Fibroblast of pulmonary artery (primary cell): ENCODE measurements at places on chromosomes 2 and 18.
A peak's percentile ranks its signal among the peaks of the same experiment; 100 is the strongest.

GRCh38 chr2:23230885-23231284 is 154.1 kb upstream of the KLHL29 start:
- DNase-seq, result no peak

GRCh38 chr2:98899041-98899702 is 36.9 kb downstream of the CRACDL start:
- DNase-seq, result no peak

DNA sequence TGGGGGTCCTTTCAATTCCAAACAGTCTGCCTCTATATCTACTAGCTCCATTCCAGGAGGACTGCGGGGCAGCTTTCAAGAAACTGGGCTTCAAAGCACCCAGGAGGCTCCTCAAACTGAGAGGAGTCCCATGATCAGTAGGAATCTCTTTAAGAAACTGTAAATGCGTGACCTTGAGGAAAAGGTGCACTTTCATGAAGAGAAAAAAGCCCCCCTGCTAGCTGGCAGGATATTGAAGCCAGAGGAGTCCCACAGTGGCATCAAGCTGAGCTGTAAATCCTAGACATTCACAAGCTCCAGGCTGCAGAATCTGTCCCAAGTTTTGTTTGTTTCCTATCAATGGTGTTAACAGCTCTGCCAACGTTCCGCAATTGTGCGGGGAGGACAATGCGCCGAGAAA is 790.1 kb downstream of the SLC4A3 start:
- no peak for DNase-seq

- DNase-seq, result no peak
Observed at GRCh38 chr2:44770221-44771195, 171.0 kb upstream of the SIX3 start.

DNA sequence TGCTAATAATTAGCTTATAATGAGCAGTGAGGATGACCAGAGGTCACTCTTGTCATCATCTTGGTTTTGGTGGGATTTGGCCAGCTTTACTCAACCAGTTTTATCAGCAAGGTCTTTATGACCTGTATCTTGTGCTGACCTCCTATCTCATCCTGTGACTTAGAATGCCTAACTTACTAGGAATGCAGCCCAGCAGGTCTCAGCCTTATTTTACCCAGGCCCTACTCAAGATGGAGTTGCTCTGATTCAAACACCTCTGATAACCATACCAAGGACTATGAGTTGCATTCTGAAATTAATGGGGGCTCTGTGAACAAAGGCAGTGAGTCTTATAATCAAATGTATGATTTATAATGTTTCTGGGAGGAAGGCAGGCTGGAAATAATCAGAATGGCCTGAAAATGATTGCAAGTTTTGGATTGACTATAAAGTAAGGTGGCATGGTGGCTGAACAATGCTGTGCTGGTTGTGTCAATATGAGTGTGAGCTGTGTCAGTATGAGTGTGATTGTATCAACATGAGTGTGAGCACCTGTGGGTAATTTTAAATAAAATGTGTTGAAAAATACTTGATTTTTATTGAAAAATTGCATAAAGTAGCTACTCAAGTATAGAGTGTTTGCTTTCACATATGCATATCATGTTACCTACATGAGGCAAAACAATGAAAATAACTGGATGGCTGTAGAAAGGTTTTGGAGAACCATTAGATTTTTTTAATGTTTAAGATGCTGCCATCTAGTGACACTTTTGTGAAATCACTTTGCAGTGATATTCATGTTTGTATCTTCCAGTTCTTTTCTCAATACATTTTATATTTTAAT is 103.0 kb downstream of the KYNU start:
- DNase-seq, result peak; percentile 70

DNA sequence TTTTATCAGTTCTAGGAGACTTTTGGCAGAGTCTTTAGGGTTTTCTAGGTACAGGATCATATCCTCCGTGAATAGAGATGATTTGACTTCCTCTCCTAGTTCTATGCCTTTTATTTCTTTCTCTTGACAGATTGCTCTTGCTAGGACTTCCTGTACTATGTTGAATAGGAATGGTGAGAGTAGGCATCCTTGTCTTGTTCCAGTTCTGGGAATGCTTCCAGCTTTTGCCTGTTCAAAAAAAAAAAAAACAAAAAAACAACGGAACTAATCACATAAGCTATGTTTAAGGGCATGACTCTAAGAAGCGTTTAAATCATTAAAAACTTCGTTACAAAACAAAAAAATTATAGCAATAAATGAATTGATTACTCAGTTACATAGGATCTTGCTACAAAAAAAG is 145.7 kb downstream of the NUP35 start:
- peak; percentile 56 for DNase-seq

DNA sequence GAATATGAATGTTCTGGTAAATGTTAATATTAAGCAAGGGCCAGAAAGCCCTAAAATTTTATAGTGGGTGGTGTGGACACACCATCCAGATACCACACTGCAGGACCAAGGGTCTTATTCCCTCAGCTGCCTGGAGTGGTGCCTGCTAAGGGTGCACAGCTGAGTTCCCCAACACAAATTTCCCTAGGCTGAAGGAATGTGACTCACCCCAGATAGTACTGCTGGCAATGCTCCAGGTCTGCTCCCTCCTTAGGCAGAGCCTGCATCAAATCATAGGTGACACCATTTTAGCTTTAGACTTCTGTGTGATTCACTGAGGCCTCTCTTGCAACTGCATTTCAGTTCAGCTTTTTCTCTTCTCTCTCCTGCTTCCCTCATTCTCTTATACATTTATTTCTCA is 321.1 kb downstream of the SATB2 start:
- DNase-seq, result peak; percentile 27

GRCh38 chr2:145321344-145321743 is 801.4 kb upstream of the ZEB2 start:
- no peak for DNase-seq
